ENCODE measurements at places on chromosomes 6 and 20.

- no peak for DNase-seq
Observed at GRCh38 chr6:69145062-69145461, 510.0 kb downstream of the ADGRB3 start.

DNA sequence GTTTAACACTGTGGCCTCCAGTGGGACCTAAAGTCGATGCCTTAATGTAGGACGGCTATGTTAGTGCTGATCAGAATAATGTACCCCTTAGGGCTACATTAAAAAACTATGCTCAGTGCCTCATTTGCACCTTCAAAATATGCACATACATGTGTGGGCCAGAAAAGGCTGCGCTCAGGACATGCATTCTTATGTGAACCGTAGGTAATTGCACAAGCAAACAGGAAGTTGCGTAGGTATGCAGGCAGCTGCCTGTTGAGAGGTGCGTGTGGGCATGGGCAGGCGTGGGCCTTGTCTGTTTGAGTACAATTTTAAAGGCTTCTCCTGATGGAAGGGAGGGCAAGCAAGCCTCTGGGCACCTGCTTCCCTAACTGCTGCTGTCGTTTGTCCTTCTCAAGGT, 116.2 kb upstream of the JAG1 start:
- DNase-seq: no peak

GRCh38 chr20:47305667-47306066, 50.8 kb downstream of the ZMYND8 start:
- no peak for DNase-seq

- no peak for DNase-seq
Observed at GRCh38 chr6:68754681-68755213, 119.7 kb downstream of the ADGRB3 start.

- no peak for DNase-seq
Observed at GRCh38 chr20:50242178-50242514, 51.5 kb downstream of the CEBPB start.

DNA sequence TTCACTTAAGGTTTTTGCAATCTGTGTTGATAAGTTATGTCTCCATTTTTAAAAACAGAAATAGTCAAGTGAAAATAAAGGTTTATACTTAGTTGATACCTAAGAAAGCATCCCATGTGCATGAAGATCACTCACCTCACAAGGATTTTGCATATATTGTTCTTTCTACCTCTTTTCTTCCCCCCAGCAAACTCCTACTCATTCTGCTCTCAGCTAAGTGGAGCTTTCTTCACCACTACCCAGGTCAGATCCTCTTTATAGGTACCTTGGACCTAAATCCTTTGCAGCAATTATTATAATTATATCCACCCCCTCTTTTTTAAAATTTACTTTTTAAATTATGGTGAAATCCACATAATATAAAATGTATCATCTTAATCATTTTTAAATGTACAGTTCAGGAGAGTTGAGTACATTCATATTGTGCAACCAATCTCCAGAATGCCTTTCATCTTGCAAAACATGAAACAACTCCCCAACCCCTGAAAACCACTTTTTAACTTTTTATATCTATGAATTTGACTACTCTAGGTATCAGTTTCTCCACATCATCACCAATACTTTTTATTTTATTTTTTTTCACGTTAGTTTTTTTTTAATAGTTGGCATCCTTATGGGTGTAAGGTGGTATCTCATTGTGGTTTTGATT, 9.3 kb upstream of the BACH2 start:
- no peak for DNase-seq
